Dermis blood vessel endothelial cell (primary cell): ENCODE measurements at places on chromosomes 2 and 18. TPM values are rescaled to one million over a fixed set of nuclear protein-coding genes. Genes with fewer than 3 reads are reported as not detected.
A peak's percentile ranks its signal among the peaks of the same experiment; 100 is the strongest.

GRCh38 chr2:26429779-26430578, 28.3 kb downstream of the DRC1 start:
- DNase-seq = peak; percentile 39

GRCh38 chr18:1774261-1774660, 797.0 kb downstream of the METTL4 start:
- no peak for DNase-seq

- DNase-seq = no peak
These were observed 128.5 kb downstream of the METTL4 start for GRCh38 chr18:2442726-2443275.

ZNF396 gene
- total RNA-seq = 0.51 and 0.79 TPM in 2 replicates

GRCh38 chr2:238999291-238999741, 151.4 kb downstream of the TWIST2 start:
- DNase-seq = no peak

- no peak for DNase-seq
These were observed 4.3 kb downstream of the FRZB start for GRCh38 chr2:182862091-182862490.

ITGB6 gene
- total RNA-seq = 0.85 and 1.3 TPM in 2 replicates

KCNS3 gene
- 1.3 and 1.5 TPM in 2 replicates for total RNA-seq

DNA sequence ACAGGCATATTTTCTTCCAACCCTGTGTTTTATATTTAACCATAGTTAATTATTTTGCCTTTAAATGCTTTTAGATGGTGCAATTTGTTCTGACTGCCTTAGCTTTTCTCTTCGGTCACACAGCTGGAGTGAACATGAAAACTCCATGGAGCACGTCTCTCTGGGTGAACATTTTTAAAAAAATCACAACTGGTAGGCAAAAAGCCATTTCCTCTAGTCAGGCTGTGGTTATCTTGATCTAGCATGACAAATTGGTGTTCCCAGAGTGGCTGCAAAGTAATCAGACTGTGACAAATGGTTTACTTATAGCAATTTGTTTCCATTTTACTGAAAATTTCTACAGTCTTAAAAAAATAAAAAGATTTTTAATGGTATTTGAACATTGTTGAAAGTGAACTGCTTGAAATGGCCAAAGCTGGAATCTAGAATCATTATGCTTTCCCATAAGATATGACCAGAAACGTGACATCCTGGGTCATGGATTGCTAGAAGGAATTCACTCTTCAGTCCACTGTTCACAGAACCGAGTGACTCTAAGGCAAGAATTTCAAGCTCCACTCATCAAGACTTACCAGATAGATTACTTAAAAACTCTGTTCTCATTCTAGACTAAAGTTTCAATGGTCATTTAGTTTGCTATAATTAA, 703.6 kb downstream of the CPS1 start:
- no peak for DNase-seq

GRCh38 chr2:230843132-230843531, 21.6 kb upstream of the ITM2C start:
- no peak for DNase-seq

CFAP53 gene
- total RNA-seq = under 0.01 and 0.14 TPM in 2 replicates

DNA sequence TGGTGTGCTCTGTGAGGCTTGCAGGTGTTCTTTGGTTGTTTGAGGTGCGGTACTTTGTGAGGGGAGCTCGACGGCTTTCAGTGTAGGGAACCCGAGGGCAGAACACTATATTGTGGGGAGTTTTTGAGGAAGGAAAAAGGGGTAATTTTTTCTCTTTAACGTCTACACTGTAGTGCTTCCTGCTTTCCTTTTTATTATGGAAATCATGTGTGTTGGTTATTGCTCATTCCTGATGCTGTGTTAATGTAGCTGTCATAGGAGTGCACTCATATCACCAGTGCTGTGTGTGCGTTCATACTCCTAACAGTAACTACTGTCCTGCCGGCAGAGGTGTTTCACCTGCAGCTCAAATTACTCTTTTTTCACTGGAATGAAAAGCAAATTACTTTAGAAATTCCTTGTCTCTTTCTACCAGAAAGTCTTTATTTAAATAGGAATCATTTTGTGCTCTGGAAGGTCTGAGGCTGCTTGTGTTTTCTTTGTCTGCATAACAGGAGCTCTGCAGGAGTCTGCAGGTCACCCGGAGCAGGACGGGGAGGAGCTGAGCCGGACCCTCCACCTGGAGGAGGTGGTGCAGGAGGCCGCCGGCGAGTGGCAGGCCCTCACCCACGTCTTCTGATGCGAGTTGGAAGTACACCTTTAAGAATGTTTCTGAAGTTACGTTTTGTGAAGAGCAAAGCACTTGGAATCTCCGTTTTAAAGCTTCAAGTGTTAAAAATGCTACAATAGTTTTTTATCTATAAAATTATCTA, 145.5 kb downstream of the ZNF236 start:
- no peak for DNase-seq

GRCh38 chr2:239970004-239970623, 55.0 kb downstream of the NDUFA10 start:
- no peak for DNase-seq

DNA sequence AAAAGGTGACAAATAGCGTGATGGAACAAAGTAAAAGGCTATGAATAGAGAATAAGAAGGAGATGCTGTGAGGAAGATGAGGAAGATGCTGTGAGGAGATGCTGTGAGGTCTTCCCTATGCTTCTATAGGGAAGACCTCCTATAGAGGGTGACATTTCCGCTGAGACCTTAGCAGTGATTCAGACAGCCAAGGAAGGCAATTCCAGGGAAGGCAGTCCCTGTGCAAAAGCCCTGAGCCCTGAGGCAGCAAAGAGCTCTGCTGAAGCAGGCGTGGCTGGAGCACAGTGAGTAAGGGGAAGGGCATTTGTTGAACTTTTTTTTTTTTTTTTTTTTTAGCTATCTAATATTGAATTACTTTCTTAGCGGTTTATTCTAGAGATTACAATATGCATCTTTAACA, 142.7 kb upstream of the FOSL2 start:
- DNase-seq = no peak

DNA sequence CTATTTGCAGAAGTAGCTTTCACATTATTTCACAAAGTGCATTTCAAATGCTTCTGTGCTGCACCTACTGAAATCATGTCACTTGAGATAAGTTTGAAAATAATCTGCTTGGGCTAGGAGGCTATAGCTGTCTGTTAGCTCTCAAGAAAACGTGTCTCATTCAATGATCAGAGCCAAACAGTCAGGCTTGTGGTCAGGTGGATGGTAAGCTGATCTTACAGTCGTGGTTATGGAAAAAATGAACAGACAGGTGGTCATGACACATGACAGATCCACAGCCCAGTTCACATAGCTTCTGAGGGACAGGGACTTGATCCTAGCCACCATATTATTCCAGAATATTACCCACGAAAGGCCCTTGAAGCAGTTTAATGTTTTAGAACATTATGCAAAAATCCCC, 26.5 kb upstream of the RFX8 start:
- DNase-seq = no peak

DNA sequence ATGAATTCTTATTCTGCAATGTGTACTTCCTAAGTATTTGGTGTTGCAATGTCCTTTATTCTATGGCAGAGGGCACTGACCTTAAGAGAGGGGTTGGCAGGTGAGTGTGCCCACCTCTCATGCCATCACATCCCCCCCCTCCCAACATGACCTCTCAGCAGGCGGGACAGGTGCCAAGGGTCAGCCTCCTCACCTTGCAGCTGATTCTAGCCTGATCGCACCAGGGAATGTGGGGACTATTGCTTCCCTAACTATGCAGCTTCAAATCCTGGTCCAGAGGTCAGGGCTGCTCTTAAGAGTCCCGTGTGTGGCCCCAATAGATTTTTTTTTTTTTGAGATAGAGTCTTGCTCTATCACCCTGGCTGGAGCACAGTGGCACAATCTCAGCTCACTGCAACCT, 9.5 kb downstream of the HJURP start:
- DNase-seq = no peak

GRCh38 chr2:135728064-135728743, 13.5 kb upstream of the UBXN4 start:
- no peak for DNase-seq

- DNase-seq = no peak
These were observed 768.2 kb upstream of the ACVR2A start for GRCh38 chr2:147076634-147077033.

DNA sequence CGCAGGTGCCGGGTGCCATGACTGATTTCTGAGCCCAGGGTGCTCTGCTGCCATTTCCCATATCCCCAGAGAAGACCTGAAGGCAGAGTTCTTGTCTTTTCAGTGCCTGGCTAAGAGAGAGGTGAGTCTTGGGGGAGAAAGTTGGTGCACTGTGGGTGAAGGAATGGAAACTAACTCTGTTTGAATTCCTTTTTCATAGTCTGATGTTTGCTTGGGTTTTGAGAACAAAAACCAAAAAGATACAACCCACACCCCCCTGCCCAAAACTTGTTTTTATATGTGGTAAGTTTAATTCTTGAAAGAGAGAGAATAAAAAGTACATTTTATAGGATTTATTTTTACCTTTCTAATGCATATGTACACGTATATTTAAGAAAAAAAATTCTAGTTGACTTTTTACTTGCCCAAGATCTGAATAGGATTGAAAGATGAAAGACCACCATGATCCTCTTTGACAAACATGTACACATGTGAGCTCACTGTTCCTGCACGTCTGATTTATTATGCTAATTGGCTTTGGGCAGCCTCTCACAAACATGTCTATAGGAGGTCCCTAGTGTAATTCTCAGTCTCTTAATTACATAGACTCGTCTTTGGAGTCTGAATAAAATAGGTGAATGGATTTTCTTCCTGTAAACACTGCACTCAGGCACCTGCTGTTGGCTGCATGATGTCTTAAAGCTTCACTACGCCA, 46.3 kb downstream of the ARL4C start:
- DNase-seq = no peak

DNA sequence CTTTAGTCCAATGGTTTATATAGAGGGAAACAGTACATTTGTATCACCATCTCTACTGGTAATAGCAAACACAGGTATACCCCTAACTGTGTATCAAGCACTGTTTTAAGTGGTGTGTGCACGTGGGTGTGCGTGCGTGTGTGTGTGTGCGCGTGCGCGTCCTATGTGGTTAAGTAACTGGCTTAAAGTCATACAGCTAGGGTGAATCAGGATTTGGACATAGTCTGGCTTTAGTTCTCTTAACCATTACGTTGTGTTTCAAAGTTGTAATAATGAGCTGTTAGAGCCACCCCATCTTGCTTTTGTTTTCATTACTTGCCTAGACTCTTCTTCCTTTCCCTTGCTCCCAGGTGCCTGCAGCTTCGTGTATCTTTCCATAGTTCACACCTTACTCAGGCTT, 2.1 kb downstream of the HADHB start:
- no peak for DNase-seq

SPATA3 gene
- not detected in 2 replicates for total RNA-seq

DNA sequence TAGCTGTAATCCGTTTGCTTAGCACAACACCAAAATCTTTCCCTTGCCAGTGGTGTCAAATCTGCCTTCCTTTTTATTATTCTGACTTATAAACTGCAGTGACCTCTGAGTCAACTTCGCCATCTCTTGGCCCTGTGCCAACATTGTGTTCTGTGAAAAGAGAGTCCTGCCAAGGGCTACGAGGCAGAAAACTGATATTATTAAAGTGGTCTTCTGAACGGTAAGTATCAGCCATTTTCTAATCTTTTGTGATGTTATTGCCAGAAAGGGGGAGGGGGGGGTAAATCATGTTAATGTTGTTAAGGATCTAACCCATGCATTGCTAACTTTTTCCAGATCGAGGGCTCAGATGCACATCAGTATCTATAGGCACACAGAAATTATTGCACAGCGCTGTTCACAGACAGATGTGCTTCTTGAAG, 121.5 kb upstream of the LTBP1 start:
- DNase-seq = peak; percentile 92

GALR1 gene
- total RNA-seq = not detected in 2 replicates

FSHR gene
- total RNA-seq = not detected in 2 replicates

DNA sequence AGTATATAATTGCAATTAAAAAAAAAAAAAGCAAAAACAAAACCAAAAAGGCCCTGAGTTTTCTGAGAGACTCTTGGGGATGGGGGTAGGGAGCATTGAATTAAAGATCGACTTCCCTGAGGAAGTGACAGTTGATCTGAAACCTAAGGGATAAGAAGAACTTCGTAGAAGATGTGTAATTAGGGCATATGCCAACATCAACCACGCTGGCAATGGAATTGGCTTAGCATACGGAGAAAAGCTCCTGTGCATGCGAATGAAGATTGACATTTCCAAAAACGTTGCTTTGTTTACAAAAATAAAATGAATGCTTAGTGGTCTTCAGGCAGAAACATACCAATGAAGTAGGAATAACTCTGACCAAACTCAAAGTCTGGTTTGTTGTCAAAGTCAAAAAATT, 307.6 kb upstream of the ZNF521 start:
- DNase-seq = no peak

DNA sequence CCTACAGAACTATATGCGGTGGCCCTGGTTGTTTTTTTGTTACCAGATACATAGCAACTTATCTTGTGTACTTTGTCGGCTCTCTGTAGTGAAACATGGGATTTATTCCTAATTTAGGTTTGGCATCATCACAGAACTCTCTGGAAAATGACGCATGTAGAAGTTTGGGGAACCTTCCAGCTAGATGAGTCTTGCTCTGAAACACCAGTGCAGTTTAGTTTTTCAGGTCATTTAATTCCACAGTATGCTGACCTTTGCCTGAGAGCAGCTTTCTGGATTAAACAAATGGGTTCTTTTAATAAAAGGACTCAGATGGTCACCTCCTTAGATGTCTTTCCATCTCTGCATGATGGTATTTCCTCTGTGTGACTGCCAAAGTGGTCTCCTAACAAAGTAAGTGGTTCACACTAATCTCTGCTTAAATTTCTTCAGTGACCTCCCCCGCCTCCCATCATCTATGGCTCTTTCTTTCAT, 39.9 kb downstream of the MYO3B start:
- DNase-seq = no peak

GRCh38 chr2:238242731-238243495, 3.1 kb upstream of the HES6 start:
- no peak for DNase-seq

GRCh38 chr2:16664052-16664731, 1.4 kb downstream of the CYRIA start:
- peak; percentile 83 for DNase-seq

DNA sequence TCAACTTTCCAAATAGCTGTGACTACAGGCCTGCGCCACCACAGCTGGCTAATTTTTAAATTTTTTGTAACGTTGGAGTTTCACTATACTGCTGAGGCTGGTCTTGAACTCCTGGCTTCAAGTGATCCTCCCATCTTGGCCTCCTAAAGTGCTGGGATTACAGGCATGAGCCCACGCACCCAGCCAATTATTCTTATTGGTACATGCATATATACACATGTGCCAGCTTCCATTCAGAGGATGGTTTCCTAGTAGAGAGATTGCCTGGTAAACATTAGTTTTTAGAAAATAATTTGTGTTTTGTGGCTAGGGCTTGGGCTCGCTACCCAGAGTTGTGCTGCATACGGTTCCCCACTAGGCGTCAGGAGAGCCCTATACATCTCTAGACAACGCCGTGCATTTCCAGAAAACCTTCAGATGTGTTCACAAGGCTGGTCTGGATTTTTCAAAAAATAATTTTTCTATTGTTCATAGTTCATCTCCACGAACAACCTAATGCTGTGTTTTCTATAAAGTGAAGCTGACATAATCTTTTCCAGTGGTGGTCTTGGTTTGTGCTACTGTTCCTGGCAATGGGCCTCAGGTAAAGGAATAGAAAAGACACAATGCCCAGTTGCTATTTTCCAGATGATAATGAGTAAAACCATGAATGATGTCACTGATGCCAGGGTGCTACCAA, 14.6 kb upstream of the AFG3L2 start:
- DNase-seq = peak; percentile 87
